T-cell (primary cell): ENCODE measurements at places on chromosomes 6 and 20. TPM values are rescaled to one million over a fixed set of nuclear protein-coding genes. Genes with fewer than 3 reads are reported as not detected.

CNKSR3 gene
- total RNA-seq = 0.20 TPM

PLN gene
- not detected for total RNA-seq

SLCO4A1 gene
- 3.0 TPM for total RNA-seq

DZANK1 gene
- total RNA-seq = 2.3 TPM

FKBP5 gene
- 65.1 TPM for total RNA-seq

ZSCAN31 gene
- 1.5 TPM for total RNA-seq

PLA2G7 gene
- not detected for total RNA-seq

TMEM244 gene
- total RNA-seq = not detected

SIRPA gene
- total RNA-seq = 0.15 TPM

COL20A1 gene
- total RNA-seq = 0.23 TPM

NHLRC1 gene
- total RNA-seq = 0.99 TPM

GRIK2 gene
- total RNA-seq = not detected

MAFB gene
- total RNA-seq = 0.45 TPM

TOP1 gene
- 39.5 TPM for total RNA-seq

OLIG3 gene
- not detected for total RNA-seq

CGA gene
- not detected for total RNA-seq

BNIP5 gene
- not detected for total RNA-seq

TNF gene
- total RNA-seq = 26.4 TPM

OR2J3 gene
- total RNA-seq = not detected

ZNF165 gene
- 0.82 TPM for total RNA-seq

CENPW gene
- total RNA-seq = 1.4 TPM

BPIFB4 gene
- not detected for total RNA-seq

VGLL2 gene
- total RNA-seq = not detected

NKX2-4 gene
- not detected for total RNA-seq

EBF4 gene
- total RNA-seq = 4.2 TPM

PM20D2 gene
- 7.5 TPM for total RNA-seq

SAMD5 gene
- total RNA-seq = not detected

FAM162B gene
- total RNA-seq = not detected

FKBP1C gene
- total RNA-seq = 0.20 TPM

FAM184A gene
- 3.6 TPM for total RNA-seq

UTRN gene
- 164 TPM for total RNA-seq

CST4 gene
- not detected for total RNA-seq

RIMS1 gene
- total RNA-seq = not detected

SSTR4 gene
- not detected for total RNA-seq

GABRR1 gene
- total RNA-seq = not detected
